Suppressor macrophage treated with lipopolysaccharide for 4 hours (primary cell): ENCODE measurements at places on chromosomes 2 and 18.

DNA sequence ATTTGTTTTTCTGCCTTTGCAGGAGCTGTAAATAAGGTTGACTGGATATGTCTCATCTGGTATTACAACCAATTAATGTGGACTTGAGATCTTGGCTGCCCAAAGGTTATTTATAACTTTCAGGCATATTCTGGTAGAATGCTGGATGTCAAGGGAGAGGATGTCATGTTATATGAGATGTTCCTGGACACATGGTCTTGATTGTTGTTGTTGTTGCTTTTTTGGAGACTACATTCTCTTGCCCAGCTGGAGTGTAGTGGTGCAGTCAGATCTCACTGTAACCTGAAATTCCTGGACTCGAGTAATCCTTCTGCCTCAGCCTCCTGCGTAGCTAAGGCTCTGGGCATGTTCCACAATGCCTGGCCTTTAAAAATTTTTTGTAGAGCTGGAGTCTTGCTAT is 83.3 kb downstream of the LCLAT1 start:
- DNase-seq: no peak

GRCh38 chr2:128598862-128599441 is 280.3 kb upstream of the HS6ST1 start:
- DNase-seq: no peak

DNA sequence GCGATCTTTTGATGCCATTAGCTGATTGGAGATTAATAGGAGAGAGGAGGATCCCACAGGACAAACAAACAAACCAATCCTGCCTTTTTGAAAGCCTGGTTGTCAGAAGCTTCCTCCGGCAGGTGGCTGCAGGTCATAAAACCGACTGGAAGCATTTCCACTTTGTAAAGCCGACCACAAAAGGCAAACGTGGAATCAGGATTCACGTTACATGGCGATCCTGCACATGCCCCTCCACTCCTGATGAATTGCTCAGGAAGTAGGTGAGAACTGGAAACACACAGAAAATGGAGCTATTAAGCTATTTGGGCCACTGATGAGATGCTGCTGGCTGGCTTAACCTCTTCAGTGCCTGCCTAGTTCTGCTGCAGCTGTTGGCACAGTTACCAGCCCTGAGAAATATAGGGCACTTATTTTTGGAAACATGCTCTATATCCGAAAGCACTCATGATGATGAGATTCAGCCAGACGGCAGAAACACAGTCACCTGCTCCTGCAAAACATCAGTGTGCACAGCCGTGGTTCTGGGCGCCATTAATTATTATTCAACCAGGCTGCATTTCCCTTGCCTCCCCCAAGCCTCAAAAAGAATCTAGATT is 110.3 kb upstream of the ST6GAL2 start:
- DNase-seq: no peak

- DNase-seq: no peak
Observed at GRCh38 chr18:76459312-76459686, 35.7 kb downstream of the ZNF516 start.

DNA sequence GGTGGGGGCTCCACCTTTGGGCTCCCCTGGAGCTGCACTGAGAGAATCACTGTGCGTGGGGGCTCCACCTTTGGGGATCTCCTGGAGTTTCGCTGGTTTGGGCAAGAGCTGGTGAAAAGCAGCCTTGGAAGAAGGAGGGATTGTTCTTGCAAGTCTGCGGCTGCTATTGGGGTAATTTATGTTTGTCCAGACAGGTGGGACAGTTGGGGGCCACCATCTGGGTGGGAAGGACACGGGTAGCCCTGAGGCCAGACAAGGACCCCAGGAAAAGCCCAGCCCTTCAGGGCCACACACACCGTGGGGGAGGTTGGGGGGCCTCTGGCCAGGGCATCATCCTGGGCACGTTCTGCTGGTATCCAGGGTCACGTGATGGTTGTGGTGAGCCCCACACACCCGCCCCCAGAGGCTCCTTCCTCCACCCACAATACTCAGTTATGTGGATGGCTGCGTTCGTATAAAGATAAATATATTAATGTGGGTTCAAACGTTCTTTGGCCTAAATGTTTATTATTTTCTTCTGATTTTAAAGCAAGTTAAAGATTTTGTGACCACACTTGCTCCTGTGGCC is 47.7 kb downstream of the TPO start:
- no peak for DNase-seq

DNA sequence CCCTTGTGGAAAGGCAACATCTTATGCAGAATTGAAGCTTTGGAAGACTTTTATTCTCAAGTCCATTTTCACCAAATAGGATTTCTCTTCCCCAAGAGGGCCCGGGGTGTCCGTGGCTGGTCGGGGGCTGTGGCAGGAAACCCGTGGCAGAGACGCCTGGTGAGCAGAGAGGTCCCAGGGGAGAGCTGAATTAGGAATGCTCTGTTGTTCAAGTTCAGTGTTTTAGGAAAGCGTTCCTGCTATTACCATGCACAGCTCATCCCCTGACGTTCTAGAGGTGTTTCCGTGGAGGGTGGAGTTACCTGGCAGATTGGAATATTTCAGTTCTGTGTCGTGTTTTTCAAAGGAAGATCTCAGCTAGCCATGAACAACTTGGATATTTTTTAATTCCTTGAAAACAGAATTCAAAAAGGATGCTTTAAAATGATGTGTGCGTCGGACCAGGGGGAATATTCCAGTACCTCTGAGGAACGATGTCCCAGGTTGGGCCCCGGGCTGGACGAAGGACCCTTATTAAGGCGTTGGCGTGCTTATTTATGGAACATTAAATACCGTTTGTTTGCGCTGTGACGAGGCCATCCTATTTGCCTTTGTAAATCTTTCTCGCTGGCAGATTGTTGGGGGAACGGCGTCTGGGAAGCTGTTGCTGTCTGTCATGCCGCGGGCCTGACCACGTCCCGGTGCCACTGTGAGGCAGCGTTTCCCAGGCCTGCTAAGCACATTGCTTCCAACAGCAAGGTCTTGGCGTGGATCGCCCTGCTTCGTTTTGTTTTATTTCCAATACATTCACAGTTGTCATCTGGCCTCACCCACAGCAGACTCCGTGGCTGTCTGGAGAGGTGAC is 8.2 kb downstream of the NFATC1 start:
- no peak for DNase-seq

DNA sequence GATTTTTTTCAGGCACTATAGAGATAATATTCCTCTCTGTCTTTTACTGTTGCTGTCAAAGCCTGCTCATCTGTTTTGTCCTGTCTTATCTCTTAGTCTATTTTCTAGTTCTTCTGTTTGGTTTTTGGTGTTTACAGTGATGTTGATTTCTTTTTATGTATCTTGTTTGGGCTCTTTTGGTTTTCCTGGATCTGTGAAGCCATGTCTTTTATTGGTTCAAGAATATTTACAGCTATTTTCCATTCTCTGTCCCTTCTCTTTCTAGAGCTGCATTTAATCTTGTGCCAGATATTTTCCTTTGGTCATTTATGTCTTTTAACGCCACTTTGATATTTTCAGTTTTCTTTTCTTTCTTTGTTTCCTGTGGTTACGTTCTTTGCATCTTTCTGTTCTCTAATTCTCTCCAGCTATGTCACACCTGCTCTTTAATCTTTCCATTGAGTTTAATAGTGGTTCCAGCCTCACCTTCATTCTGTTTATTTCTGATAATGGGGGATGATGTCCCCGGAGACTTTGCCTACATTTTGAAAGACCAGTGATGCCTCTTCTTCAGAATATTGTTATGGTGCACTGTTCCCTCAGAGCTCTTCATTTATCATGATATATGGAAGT is 32.0 kb downstream of the SMCHD1 start:
- DNase-seq: no peak

DNA sequence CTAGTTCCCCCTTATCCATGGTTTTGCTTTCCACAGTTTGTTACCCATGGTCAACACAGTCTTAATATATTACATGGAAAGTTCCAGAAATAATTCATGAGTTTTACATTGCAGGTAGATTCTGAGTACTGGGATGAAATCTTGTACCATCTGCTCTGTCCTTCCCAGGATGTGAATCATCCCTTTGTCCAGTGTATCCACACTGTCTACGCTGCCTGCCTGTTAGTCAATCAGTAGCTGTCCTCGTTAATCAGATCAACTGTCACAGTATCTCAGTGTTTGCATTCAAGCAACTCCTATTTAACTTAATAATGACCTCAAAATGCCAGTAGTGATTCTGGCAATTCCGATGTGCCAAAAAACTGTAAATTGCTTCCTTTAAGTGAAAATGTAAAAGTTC is 76.3 kb downstream of the DYNC1I2 start:
- DNase-seq: no peak

GRCh38 chr18:48321536-48321935 is 87.6 kb downstream of the ZBTB7C start:
- no peak for DNase-seq

DNA sequence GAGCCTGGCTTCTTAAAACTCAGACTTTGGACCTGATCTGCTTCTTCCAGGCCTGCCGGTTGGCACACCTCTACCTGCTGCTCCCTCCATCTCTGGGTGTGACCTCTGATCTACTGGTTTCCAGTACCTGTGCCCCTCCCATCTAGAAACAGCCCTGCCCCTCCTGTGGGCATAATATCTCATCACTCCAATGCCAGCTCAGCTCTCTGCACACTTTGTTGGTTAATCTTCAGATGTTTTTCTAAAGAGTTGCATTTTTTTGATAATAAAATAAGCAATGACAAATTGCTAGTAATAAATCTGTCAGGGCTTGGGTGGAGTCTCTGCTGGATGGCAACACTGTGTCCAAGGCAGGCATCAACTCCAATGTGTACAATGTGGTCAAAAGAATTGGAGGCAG is 89.6 kb upstream of the PPP1CB start:
- no peak for DNase-seq

DNA sequence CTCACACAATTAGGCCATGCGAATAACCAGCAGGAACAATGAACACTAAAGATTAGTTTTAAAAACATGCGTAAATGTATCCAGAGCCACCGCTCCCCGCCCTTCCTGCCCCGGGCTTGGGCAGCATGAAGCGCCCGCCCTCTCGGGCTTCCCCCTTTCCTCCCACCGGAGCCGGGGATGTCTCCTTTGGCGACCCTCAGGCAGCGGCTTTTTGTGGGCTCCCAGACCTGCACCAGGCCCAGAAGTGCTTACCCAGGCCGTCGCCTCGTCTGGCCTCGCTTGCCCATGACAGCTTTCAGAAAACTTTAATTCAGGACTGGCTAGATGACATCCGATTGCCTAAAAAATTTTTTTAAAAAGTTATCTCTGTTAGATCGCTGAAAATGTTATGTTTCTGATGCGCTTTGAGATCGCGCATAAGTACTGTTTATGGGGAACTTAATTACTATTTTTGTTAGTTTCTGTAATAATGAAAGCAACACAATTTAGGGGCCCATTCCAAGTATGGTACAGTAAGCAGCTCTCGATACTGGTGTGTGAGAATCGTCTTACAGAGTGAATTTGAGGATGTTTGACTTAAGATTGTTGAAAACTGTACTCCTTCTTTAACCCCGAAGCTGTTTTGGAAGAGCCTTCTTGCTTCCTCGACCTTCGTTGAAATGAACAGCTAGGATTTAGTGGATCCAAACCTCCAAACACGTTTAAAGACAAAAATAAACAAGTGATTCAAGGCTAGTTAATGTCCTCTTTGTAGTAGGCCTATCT is 1.1 kb downstream of the MAP3K20 start:
- DNase-seq: peak; percentile 49

DNA sequence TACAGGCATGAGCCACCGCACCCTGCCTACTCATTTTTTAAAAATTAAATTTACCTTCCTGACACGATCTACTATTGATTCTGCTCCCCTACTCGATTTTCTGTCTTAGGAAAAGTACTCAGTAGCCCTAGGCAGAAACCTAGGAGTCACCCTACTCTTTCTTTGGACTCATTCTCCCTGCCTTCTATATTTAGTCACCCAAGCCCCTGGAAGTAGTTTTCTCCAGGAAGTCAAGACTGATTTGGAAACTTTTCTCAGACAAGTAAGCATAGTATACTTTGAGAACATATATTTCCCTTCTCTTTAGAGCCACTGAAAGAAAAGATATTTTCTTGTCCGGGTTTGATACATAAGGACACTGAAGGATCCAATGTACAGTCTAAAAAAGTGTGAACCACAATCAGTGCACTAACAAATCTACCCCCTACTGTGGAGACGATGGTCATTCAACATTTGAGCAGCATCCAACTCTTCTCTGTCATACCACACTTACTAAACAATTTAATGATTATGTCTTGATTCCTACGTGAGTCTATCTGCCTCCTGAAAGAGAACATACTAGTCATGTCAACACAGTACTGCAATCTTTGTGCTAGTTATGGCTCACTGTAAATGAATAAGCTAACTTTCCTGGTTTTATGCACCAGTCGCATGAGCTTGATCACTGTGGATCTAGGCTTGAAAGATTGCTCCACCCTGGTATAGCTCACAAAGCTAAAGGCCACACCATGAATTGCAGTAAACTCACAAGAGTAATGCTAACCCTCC is 19.8 kb downstream of the YWHAQ start:
- DNase-seq: peak; percentile 21

DNA sequence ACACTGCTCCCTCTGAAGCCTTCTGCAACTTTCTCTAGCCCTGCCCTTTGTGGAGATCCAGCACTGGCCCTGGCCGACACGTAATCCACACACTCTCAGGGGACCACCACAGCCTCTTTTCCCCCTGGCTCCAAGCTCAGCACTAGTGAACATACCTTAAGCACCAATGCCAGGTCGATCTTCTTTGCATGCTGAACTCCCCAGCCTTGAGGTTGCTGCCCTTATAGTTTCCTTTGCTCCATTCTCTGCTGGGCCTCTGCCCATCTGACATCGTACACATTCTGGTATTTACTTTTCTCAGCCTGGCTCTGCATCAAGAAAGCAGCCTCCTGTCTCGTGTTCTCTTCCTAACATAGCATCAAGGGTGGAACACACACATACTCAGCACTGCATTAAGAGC is 361.5 kb downstream of the LPIN1 start:
- DNase-seq: no peak
